ENCODE measurements at places on chromosomes 12 and 14. TPM values are rescaled to one million over a fixed set of nuclear protein-coding genes. Genes with fewer than 3 reads are reported as not detected.

DNA sequence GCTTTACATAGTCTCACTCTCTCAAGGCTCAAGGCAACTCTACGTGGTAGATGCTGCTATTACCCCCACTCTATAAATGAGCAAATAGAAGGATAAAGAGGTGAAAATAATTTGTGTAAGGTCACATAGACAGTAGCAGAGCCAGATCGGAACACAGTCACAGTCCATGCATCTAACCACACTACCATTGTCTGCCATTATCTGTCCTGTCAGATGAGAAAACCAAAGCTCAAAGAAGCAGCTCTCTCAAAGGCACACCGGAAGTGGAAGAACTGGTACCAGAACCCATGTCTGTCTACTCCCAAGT, 134.4 kb upstream of the NUDT4 start:
- DNase-seq: no peak

GRCh38 chr12:94721173-94721572, 70.8 kb upstream of the TMCC3 start:
- no peak for DNase-seq

DNA sequence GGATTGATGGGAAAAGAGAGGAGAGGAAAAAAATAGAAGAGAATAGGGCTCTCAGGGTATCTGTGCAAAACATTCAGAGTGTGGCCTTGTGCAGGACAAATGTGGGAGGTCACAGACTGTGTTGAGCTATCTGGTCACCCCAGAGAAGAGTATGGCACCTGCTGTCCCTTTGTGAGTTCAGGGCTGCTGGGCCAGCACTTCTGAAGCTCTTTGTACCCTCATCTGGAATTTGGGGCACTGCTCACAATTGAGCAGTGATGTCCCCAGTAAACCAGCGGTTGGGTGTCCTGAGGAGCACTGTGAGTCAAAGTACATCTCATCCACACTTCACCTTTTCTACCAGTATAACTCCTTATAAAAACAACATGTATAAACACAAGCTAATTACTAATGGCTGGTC, 2.6 kb upstream of the KRT81 start:
- no peak for DNase-seq

GRCh38 chr14:101188571-101188915, 285.0 kb upstream of the RTL1 start:
- no peak for DNase-seq

DNA sequence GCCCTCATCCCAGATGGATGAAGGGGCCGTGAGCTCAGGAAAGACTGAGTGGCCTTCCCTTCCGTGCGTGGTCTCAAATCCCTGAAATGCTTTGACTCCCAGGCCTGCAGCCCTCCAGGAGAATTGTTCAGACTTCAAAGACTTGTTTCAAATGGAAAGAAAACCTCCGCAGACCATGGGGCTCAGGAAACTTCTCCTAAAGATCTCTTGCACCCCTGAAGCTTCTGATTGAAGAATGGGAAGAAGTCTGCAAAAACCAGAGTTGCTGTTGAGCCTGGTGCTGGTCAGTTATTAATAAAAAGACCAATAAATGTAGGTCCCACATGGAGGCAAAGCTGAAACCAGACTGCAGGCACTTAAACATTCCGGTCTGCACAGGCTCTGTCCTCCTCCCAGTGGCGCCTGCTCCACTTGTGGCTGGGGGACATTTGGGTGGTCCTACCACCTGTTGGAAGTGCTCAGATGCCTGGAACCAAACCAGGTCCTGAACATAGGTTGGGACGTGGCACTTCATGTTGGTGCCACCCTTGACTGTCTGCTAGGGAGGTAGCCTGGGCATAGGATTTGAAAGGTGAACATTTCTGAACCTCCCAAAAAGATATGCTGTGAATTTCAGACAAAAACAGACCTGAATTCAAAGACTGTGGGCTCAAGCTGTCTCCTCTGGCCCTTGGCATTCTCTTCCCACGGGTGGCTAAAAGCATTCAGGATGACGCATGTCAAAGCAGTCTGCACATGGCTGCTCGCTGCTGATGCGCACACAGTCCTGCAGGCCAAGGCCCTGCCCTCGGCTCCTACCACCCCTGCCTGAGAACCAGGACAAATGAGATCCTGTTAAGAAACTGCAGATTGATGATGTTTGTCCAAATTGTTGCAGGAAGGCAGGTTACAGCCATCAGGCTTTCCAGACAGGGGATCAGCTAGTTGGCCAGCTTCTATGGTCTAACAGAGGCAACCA, 36.2 kb upstream of the MEG3 start:
- DNase-seq: no peak

DNA sequence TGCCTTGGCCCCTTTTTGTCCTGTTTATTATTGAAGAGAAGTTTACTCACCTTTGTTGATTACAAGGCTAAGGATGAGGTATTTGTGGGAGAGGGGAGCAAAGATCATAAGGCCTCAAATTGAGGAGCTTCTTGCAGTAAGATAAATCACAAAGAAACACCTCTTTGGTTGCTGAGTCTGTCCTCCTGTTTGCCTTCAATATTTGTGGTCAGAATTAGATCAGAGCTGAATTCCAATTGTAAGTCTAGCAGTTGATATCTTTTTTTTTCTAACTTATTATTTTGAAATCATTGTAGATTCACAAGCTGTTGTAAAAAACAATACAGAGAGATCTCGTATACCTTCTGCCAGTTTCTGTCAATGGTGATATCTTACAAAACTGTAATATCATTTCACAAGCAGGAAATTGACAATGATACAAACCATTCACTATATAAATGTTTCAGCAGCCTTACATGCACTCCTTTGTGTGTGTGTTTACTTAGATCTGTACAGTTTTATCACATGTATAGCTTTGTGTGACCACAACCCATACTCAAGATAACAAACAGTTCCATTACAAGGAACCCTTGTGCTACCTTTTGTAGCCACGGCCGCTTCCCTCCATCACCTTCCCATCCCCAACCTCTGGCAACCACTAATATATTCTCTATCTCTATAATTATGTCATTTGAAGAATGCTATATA, 97.4 kb downstream of the KICS2 start:
- DNase-seq: no peak

- DNase-seq: no peak
Measured at GRCh38 chr14:65433157-65433556, 20.6 kb downstream of the FUT8 start.

DNA sequence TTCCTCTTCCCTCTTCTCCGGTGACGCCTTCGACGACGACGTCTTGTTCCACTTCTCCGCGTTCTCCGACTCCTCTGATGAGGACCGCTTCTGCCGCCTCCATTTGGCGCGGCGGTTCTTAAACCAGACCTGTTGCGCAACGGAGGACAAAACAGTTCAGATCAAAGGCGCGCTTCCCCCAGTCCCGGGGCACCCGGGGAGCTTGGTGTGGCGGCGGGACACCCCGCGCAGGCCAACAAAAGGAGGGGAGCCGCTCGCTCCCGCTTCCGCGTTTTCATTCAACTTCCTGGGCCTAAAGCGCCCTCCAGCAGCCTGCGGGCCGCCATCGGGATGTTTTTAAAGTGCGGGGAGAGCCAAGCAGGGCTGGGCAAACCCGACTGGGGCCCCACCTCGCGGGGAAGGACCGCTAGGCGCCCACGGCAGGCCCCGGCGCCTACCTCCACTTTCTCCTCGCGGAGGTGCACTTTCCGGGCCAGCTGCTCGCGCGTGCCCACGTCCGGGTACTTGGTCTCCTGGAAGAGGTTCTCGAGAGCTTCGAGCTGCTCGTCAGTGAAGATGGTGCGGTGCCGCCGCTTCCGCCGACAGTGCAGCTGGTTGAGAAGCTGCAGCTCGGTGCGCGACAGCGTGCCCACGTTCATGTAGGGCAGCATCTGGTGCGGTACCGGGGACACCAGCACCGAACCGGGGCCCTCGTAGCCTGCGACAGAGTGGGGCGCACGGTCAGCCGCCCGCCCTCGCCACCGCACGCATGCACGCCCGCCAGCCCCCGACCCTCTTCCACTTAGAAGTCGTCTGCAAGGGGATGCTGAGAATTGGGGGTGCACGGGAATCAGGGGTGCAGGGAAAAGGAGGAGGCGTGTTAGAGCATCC, 1.2 kb downstream of the GSC start:
- DNase-seq: peak; percentile 15

- DNase-seq: no peak
Measured at GRCh38 chr12:64608901-64609535, 1.3 kb upstream of the RASSF3 start.

Gene ZNF410
- 50.3 TPM for total RNA-seq

GRCh38 chr12:57845478-57846284, 848 bp downstream of the CTDSP2 start:
- DNase-seq: peak; percentile 83

DNA sequence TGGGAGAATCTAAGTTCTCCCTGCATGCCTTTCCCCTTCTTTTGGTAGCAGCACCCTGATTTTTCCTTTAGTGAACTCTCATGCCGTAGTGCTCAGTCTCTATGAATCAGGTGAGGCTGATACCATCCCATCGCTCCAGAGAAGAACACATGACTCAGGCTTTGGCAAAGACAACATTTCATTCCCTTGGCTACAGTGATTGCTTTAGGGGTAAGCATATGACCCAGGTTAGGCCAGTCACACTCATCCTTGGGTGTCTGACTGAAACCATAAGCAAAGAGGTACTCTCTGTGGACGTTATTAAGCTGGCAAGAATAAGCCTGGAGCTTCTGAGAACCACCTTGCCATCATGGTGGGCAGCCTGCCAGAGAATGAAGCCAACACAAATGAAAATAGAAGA, 141.8 kb downstream of the MYRFL start:
- no peak for DNase-seq

Gene SERPINA3
- 259 TPM for total RNA-seq

Gene KCNC2
- not detected for total RNA-seq

GRCh38 chr12:107369679-107370078, 276.3 kb upstream of the CRY1 start:
- DNase-seq: no peak

DNA sequence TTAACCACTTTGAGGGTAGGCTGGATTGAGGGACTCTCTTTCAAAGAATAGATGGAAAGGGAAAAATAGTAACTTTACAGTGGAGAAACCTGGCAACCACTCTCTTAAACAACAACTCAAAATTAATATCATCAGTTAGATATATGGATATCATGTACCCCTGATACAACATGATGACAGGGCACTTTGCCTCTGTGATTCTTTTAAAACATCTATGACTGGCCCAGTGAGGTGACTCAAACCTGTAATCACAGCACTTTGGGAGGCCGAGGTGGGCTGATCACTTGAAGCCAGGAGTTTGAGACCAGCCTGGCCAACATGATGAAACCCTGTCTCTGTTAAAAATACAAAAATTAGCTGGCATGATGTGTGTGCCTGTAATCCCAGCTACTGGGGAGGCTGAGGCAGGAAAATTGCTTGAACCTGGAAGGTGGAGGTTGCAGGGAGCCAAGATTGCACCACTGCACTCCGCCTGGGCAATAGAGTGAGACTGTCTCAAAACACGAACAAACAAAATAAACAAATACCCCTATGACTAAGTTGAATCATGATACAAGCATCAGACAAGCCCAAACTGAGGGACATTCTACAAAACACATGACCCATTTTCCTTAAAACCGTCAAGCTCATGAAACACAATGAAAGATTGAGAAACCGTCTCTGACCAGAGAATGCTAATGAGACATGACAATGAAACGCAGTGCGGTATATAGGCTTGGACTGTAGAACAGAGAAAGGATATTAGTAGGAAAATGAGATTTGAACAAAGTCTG, 26.4 kb upstream of the SLC7A8 start:
- no peak for DNase-seq

GRCh38 chr14:63896278-63896720, 43.5 kb downstream of the SYNE2 start:
- DNase-seq: peak; percentile 67

DNA sequence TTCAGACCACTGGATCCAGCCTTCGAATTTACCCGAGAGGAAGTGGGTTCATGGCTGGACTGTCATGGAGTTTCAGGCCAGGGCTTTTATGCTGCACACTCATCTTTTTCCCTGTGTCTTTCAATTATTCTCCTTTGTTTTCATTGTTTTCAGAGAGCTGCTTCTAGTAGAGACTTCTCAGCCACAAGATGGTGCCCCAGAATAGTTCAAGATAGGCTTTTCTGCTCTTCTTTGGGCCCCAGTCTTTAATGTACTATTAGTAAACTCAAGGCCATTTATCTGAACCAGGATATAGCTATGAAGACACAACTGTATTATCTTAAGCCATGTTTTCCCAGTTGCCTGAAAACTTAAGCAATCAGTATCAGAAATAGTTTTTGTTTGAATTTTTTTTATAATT, 30.4 kb upstream of the PSMA6 start:
- no peak for DNase-seq

DNA sequence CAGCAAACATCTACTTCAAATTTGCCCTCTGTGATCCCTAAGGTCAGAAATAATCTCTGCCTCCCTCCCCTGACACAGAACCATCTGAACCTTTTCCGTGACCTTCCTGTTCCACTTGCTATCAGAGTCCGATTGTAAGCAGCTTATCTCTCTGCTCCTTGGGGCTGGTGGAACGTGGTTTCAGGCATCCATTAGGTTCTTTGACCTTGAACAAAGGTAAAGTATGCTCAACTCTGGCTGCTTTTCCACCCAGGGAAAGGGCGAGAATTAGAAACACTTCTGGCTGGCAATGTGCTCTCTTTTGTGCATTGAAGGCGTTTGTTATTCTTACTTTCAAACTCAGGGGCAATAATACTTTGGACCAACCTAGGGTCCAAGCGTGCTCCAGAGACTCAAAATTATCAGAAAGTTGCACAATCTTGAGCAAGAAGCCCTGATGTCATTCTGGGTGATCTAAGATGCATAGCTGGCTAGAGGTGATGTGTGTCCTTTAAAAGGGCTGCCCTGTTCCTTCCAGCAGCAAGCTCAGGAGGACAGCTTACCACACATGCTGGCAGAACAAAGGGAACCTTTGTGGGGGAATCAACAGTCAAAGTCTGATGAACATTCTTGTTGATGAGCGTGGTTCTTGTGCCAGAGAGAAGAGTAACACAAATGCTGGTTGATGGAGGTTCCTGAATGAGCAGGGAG, 29.8 kb downstream of the ADGRD1 start:
- DNase-seq: no peak

Gene NTF3
- total RNA-seq: 9.9 TPM

Measured in ovary (tissue), 10 donors.